ENCODE measurements at places on chromosomes 5 and 9. TPM values are rescaled to one million over a fixed set of nuclear protein-coding genes. Genes with fewer than 3 reads are reported as not detected.

Gene NR5A1
- total RNA-seq = not detected

Gene BASP1
- total RNA-seq = 34.6 TPM

Gene FOXI1
- not detected for total RNA-seq

Gene GRXCR2
- not detected for total RNA-seq

Gene ARID3C
- 0.48 TPM for total RNA-seq

Gene CFAP90
- total RNA-seq = not detected

Gene PCDHGB5
- total RNA-seq = 26.4 TPM

Gene GTF2H2
- 62.7 TPM for total RNA-seq

Gene PCSK5
- not detected for total RNA-seq

Gene SLIT3
- not detected for total RNA-seq

Gene REEP2
- 1.8 TPM for total RNA-seq

Gene BTNL3
- total RNA-seq = not detected

Gene EQTN
- not detected for total RNA-seq

Gene ZNF354C
- not detected for total RNA-seq

Gene GABRG2
- total RNA-seq = not detected

Gene SLC28A3
- total RNA-seq = not detected

Gene CMYA5
- total RNA-seq = 0.45 TPM

Gene OR1J2
- not detected for total RNA-seq

Gene EDIL3
- total RNA-seq = not detected

Gene CDO1
- not detected for total RNA-seq
